ENCODE measurements at places on chromosomes 3 and 15. TPM values are rescaled to one million over a fixed set of nuclear protein-coding genes. Genes with fewer than 3 reads are reported as not detected.

MRAS gene
- total RNA-seq = 54.4 TPM

AP3B2 gene
- 0.39 TPM for total RNA-seq

TM4SF18 gene
- 0.07 TPM for total RNA-seq

PLAAT1 gene
- total RNA-seq = not detected

FETUB gene
- not detected for total RNA-seq

C2CD4B gene
- total RNA-seq = 0.89 TPM

CAMK1 gene
- 37.5 TPM for total RNA-seq

Measured in smooth muscle cell of the pulmonary artery (primary cell).